Activated CD4-positive, alpha-beta memory T cell treated with anti-CD3 and anti-CD28 coated beads, Interleukin-2, amount 10 ng/mL, durations not matched to agents 7 days and 5 days (primary cell): ENCODE measurements at places on chromosomes 3 and 15. TPM values are rescaled to one million over a fixed set of nuclear protein-coding genes. Genes with fewer than 3 reads are reported as not detected.

CCNB2 gene
- 92.5 TPM for total RNA-seq

ST8SIA2 gene
- total RNA-seq = not detected

H1-8 gene
- not detected for total RNA-seq

PLOD2 gene
- 1.1 TPM for total RNA-seq

DNA sequence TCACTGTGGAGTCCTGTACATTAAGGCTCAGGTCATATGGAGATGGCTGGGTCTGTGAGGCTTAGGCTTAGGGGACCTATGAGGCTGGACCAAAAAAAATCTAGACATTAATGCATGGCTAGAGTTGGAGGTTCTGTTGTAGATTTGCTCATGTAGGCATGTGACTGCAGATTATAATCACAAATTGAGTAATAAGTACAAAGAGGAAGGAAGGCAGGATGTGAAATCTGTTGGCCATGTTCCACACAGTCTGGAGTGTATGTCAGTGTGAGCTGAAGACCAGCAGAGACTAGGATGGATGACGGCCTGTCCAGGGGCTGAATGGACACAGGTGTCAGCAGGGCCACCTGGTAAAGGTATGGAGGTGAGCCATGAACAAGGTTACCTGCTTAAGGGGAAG, at the start of gene ST3GAL6:
ST3GAL6 (plus strand) TSS at position 265 of the 400 bp plus-strand sequence. CDS start 5,101 bp downstream, outside the sequence.
- DNase-seq = no peak
- H3K27me3 ChIP-seq = peaks cover 45% of the 10 kb centered on the region
- no peaks in the 10 kb centered on the region for H3K4me1 ChIP-seq
- no peak within 1 kb of the TSS for H3K27ac ChIP-seq
- H3K36me3 ChIP-seq = no peaks in the 10 kb centered on the region

- peaks cover 8% of the 10 kb centered on the region for H3K27me3 ChIP-seq
- H3K4me3 ChIP-seq = no peak overlapping the region
- no peak overlapping the region for H3K27ac ChIP-seq
- no peak for DNase-seq
- no peaks in the 10 kb centered on the region for H3K36me3 ChIP-seq
Observed at GRCh38 chr3:193078996-193079753, 161.5 kb upstream of the MB21D2 start.

DNA sequence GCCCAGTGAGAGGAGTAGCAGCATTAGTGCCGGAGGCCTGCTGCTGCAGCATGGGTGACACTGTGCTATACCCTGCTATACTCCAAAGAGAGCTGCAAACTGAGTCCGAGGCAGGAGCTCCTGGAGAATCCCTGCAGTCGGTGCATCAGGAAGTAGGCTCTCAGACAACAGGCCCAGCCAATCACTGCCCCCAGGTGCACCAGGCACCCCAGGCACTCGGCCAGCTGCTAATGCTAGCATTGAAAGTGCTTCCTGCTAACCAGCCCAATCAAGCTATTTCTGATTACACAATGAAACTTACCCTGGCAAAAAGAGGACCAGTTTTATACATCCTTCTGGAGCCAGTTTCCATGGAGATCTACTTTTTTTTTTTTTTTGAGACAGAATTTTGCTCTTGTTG, 45.6 kb upstream of the IREB2 start:
- peaks cover 4% of the 10 kb centered on the region for H3K4me1 ChIP-seq
- H3K4me3 ChIP-seq = no peak overlapping the region
- H3K27ac ChIP-seq = no peak overlapping the region
- no peak for DNase-seq
- H3K36me3 ChIP-seq = no peaks in the 10 kb centered on the region
- peaks cover 13% of the 10 kb centered on the region for H3K27me3 ChIP-seq

DNA sequence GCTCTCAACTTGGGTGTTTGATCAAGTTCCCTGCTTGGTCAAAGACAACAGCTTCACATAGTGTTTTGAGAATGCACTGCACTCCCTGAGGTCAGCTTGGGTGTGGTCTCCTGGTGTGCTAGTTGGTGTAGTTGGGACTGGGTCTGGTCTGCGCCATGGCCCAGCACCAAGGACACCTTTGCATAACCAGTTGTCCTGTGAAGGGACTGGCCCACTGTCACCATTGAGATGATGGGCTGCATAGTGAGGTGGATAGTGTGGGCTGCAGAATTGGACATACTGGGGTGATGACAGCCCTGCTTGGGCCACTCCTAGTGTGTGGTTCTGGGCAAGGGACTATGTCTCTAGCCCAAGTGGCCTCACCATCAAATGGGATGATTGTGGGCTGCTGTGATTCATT, 9.5 kb downstream of the RPSA start:
- peaks cover 17% of the 10 kb centered on the region for H3K4me1 ChIP-seq
- no peak overlapping the region for H3K4me3 ChIP-seq
- H3K36me3 ChIP-seq = peaks cover 37% of the 10 kb centered on the region
- H3K27ac ChIP-seq = no peak overlapping the region
- no peak for DNase-seq

DNA sequence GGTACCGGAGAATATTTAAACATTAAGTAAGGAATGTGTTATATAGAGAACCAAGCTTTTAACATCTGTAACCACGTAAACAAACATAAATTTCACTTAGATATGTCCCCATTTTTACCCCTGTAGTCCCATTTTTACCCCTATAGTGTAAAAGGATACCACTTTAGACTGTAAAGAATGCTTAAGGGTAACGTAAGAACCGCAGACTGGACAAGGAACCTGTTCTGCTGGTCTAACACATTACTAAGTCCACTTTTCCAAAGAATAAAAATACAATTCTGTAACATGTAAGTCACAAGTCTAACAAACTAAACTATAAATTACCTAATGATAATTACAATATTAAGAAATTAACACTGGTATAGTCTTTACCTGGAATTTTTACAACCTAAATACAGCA, 2.9 kb downstream of the SLC12A6 start:
- no peaks in the 10 kb centered on the region for H3K27me3 ChIP-seq
- H3K36me3 ChIP-seq = peaks cover 12% of the 10 kb centered on the region
- peak overlapping the region; percentile 95 for H3K27ac ChIP-seq
- H3K4me1 ChIP-seq = peaks cover 68% of the 10 kb centered on the region
- DNase-seq = no peak
- H3K4me3 ChIP-seq = peak overlapping the region; percentile 96

DNA sequence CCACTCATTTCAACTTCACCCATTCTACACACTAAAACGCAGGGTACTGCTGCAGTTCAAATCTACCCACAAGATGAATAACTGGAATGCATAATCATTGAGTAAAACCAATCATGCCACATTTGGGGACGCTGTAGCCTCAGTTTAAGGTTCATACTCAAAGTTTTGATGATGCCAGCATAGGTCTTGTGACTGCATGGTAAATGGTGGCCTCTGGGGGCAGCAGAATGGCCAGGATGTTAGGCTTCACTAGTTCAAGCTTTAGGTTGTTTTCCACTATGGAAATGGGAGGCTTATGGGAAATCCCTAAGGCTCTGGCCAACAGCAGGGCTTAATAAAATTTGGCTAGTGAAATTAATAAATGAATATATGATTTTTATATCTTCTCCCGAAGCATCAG, 104.3 kb upstream of the TSC22D2 start:
- H3K36me3 ChIP-seq = no peaks in the 10 kb centered on the region
- H3K4me3 ChIP-seq = no peak overlapping the region
- no peak overlapping the region for H3K27ac ChIP-seq
- no peaks in the 10 kb centered on the region for H3K4me1 ChIP-seq

GRCh38 chr15:69743091-69743490, 290.5 kb downstream of the RPLP1 start:
- peaks cover 21% of the 10 kb centered on the region for H3K4me1 ChIP-seq
- H3K27me3 ChIP-seq = peaks cover 38% of the 10 kb centered on the region
- DNase-seq = no peak
- H3K27ac ChIP-seq = no peak overlapping the region
- peaks cover 4% of the 10 kb centered on the region for H3K36me3 ChIP-seq

- no peak overlapping the region for H3K4me3 ChIP-seq
- no peaks in the 10 kb centered on the region for H3K4me1 ChIP-seq
- H3K27ac ChIP-seq = no peak overlapping the region
Observed at GRCh38 chr3:173887888-173888287, 490.3 kb downstream of the NLGN1 start.

DNA sequence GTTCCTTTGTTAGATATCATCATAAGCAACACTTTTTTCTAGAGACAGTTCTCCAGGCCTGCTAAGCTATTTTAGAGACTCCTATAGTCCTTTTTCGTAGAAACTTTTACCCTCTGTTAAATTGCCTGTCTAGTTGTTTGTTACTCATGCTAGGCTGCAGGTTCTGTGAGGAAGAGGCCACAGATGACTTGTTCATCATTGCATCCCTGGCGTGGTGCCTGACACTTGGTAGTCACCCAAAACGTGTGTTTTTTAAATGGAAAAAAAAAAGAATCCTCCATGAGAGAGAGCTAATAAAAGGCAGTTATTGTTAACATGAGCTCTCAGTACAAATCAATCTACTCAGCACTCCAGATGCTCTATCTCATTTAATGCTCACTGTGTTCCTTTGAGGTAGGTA, 35.1 kb downstream of the CCDC54 start:
- no peak for DNase-seq
- H3K27ac ChIP-seq = no peak overlapping the region
- no peak overlapping the region for H3K4me3 ChIP-seq

DNA sequence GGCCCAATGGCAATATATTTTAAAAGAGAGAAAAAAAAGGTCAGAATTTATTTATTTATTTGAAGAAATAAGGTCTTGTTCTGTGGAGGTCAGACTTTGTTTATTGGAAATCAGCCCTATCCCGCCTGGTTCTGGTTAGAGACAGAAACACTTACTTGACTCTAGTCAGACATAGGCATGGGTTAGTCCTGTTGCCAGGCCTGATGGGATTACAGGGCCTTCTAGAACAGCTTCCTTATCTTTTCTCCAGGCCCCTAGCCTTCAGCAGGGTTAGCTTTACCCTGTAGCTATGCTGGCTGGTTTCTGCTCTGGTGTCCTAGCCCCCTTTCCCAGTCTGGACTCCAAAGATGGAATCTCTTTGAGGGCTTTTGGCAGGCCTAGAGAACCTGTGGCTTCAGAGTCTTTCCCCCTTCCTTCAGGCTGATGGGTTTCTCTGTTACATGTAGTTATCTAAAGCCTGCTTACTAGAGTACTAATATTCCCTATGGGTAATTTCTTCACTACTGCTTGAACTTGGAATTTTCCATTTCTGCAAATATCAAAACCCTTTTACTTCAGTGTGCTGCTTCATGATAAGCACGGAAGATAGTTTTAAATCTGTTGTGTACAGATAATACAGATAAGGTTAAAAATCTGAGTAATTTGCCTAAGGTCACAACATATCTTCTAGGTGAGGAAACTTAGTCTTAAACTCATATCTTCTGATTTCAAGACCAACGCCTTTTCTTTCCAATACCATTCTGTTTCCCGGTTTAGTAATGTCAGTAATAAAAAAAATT, 10.6 kb downstream of the IREB2 start:
- H3K4me3 ChIP-seq = no peak overlapping the region
- peaks cover 31% of the 10 kb centered on the region for H3K4me1 ChIP-seq
- H3K27ac ChIP-seq = no peak overlapping the region

DNA sequence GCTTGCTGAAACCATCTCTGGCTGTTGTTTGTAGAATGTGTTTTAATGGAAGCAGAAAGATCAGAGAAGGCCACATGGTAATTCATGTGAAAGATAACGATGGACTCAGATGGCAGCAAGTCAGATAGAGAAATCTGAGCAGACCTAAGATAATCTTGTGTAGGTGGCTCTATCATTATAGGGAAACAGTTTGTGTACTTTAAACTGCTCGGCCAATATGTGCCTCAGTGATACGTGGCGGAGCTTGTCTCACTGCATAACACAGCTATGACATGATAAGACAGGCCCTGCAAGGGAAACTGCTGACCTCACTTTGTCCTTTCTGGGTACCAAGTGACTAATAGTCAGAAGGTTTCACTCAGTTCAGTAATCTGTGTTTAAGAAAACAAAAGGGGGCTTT, 51.0 kb downstream of the MME start:
- H3K4me1 ChIP-seq = no peaks in the 10 kb centered on the region
- no peak overlapping the region for H3K27ac ChIP-seq
- no peak overlapping the region for H3K4me3 ChIP-seq
- DNase-seq = no peak
- no peaks in the 10 kb centered on the region for H3K36me3 ChIP-seq

DNA sequence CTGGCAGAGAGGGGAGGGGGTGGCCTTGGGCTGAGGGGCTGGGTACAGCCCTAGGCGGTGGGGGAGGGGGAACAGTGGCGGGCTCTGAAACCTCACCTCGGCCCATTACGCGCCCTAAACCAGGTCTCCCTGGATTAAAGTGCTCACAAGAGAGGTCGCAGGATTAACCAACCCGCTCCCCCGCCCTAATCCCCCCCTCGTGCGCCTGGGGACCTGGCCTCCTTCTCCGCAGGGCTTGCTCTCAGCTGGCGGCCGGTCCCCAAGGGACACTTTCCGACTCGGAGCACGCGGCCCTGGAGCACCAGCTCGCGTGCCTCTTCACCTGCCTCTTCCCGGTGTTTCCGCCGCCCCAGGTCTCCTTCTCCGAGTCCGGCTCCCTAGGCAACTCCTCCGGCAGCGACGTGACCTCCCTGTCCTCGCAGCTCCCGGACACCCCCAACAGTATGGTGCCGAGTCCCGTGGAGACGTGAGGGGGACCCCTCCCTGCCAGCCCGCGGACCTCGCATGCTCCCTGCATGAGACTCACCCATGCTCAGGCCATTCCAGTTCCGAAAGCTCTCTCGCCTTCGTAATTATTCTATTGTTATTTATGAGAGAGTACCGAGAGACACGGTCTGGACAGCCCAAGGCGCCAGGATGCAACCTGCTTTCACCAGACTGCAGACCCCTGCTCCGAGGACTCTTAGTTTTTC, 4.9 kb downstream of the ISL2 start:
- H3K27me3 ChIP-seq = peaks cover 82% of the 10 kb centered on the region
- peak overlapping the region; percentile 10 for H3K27ac ChIP-seq
- DNase-seq = no peak
- peaks cover 35% of the 10 kb centered on the region for H3K36me3 ChIP-seq

DNA sequence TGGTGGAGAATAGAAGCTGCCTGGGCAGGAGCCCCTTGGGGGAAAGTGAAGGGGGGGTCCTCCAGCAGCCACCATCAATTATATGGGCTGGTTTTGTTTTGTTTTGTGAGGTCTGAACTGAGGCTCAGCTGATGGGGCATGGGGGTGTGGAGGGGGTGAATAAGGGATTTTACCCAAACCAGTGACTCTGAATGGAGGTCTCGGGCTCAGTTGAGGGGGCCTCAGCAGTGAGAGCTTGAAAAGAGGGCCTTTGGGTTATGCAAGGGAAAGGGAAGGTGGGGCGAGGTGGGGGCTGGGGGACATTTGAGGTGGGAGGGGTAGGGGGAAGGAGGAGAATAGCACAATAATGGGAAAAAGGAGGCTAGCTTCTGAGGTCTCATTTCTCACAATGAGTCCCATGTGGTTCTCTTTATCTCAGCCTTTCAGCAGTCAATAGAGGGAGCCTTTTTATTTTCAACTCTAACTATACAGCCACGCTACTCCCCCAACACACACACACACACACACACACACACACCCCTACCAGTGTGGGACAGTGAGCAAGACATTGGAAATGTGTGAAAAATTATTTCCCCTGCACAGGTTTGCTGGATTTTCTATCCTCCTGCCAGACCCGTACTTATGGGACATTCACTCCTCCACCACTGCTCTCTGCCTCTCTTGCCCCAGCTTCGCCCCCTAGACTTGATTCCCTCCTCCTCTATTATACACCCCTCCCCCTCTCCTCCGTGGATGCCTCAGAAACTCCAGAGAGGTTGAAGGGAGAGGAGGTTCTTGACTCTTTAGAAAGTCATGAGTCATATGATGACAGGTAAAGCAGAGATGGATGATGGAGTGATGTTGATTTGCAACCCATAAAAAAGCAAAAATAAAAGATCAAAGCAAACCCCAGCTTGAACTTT, 96.0 kb downstream of the GTPBP8 start:
- no peaks in the 10 kb centered on the region for H3K36me3 ChIP-seq
- H3K27me3 ChIP-seq = no peaks in the 10 kb centered on the region
- H3K4me3 ChIP-seq = no peak overlapping the region
- peaks cover 1% of the 10 kb centered on the region for H3K4me1 ChIP-seq

- DNase-seq = no peak
- H3K27me3 ChIP-seq = no peaks in the 10 kb centered on the region
- H3K36me3 ChIP-seq = no peaks in the 10 kb centered on the region
- H3K4me1 ChIP-seq = no peaks in the 10 kb centered on the region
- H3K27ac ChIP-seq = no peak overlapping the region
- H3K4me3 ChIP-seq = no peak overlapping the region
Observed at GRCh38 chr15:94791510-94791909, 560.1 kb downstream of the MCTP2 start.
